ENCODE measurements at places on chromosomes 6 and 20.
A peak's percentile ranks its signal among the peaks of the same experiment; 100 is the strongest.

DNA sequence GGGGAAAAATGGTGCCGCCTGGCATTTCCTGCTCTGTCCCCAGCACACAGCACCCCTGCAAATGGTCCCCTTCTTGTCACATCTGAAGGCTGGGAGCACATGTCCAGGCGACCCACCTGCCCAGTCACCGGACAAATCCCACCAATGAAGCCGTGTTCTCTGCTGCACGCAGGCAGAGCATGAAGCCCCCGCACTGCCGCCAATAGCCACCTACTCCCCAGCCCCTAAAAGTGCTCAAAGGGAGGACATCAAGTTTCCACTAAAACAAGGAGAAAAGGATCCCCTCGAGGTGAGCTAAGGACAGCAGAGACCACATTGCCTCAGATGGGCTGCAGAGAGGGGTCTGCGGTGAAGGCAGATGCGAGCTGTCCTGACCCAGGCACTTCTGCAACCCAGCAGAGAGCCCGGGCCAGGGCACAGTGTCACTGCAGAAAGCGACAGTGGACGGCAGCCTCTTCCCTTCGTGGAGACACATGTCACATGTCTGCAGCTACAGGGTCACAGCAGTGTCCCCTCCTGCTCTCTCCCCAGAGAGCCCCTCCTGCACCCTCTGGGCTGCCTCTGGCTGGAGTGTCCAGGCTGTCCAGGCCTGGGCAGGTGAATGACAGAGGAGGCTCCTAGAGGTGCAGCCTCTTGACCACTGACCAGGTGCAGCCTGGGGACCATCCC lies 221.5 kb downstream of the PREX1 start:
- H3K27me3 ChIP-seq: no peaks in the 10 kb centered on the region
- peak; percentile 21 for DNase-seq
- H3K27ac ChIP-seq: no peak overlapping the region
- no peaks in the 10 kb centered on the region for H3K4me1 ChIP-seq
- H3K4me3 ChIP-seq: no peak overlapping the region

DNA sequence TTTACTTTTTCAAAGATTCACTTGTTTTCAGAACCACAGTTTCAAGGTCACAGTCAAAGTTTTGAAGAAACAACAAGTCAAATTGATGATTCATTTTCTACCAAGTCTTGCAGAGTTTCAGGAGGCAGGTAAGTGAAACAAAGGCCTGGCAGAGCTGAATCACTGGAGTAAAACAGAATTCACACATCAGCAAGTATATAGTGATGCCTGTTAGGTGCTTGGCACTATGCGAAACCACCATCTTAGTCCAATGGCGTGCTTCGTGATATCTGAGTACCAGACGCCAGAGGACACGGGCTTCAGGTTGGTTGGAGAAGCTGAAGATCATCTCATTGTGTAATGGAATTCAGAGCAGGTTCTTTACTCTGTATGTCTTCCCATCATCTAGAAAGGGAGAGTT lies 75.9 kb downstream of the RTN4IP1 start:
- H3K27ac ChIP-seq: no peak overlapping the region
- DNase-seq: no peak
- H3K36me3 ChIP-seq: no peaks in the 10 kb centered on the region
- H3K4me3 ChIP-seq: no peak overlapping the region
- H3K27me3 ChIP-seq: no peaks in the 10 kb centered on the region

- no peaks in the 10 kb centered on the region for H3K36me3 ChIP-seq
- H3K4me1 ChIP-seq: peaks cover 25% of the 10 kb centered on the region
- peaks cover 9% of the 10 kb centered on the region for H3K27me3 ChIP-seq
- DNase-seq: no peak
These were observed 206.2 kb upstream of the TCF21 start for GRCh38 chr6:133682506-133683307.

DNA sequence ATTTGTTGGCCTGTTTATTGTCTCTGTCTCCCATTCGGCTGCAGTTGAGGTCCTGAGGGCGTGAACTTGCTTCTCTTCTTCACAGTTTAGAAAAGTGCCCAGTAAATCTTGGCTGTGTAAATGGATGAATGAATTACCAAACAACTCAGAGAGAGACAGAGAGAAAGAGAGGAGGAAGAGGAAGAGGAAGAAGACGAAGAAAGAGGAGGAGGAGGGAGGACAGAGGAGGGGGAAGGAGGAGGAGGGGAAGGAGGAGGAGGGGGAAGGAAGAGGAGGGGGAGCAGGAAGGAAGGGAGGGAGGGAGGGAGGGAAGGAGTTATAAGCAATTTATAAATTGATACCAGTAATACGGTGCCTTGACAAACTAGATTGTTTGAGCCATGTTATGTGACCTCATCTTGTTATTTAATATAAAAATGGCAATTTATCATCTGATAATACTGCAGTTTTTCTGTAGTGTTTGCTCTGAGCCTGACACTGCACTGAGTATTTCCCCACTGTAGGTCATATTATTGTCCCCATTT lies 18.7 kb downstream of the HCK start:
- no peaks in the 10 kb centered on the region for H3K4me1 ChIP-seq
- peaks cover 20% of the 10 kb centered on the region for H3K27me3 ChIP-seq
- no peak for DNase-seq
- H3K36me3 ChIP-seq: no peaks in the 10 kb centered on the region

DNA sequence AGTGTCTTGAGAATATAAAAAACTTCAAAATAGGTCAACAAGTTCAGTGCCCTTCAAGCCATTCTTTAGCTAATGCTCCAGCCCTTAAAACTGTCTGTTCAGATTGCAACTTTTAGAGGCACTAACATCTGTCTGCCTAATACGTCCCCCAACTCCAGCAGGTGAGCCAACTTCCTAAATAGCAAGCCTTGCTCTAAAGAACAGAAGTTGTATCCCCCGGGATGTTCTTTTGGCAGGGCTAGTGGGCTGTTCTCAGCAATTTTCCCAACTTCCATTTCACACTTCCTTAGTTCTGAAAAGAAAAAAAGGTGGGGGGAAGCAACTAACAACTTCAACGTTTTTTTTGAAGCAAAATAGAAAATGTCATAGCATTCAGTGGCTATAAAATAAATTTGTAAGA lies 290.0 kb upstream of the PTCHD4 start:
- no peak for DNase-seq
- no peaks in the 10 kb centered on the region for H3K36me3 ChIP-seq
- no peak overlapping the region for H3K4me3 ChIP-seq
- H3K4me1 ChIP-seq: no peaks in the 10 kb centered on the region
- no peak overlapping the region for H3K27ac ChIP-seq

DNA sequence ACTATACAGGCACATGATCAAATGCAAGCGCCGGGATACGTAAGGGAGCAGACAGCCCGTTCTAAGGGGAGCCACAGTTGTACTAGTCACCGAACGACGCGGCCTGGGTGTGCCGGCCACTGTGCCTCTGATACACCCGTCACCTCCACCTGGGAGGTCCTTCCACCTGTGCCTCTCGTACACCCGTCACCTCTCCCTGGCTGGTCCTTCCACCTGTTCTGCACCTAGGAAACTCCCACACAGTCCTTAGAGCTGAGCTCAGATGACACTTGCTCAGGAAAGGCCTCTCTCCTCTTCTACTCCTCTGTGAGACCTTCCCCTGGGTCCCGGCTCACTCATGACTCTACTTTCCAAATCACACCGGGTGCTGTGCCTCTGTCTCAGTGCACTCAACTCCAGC lies 245.0 kb downstream of the TTLL2 start:
- peaks cover 12% of the 10 kb centered on the region for H3K4me1 ChIP-seq
- no peak overlapping the region for H3K4me3 ChIP-seq
- DNase-seq: peak; percentile 52
- H3K36me3 ChIP-seq: no peaks in the 10 kb centered on the region
- H3K27me3 ChIP-seq: no peaks in the 10 kb centered on the region

DNA sequence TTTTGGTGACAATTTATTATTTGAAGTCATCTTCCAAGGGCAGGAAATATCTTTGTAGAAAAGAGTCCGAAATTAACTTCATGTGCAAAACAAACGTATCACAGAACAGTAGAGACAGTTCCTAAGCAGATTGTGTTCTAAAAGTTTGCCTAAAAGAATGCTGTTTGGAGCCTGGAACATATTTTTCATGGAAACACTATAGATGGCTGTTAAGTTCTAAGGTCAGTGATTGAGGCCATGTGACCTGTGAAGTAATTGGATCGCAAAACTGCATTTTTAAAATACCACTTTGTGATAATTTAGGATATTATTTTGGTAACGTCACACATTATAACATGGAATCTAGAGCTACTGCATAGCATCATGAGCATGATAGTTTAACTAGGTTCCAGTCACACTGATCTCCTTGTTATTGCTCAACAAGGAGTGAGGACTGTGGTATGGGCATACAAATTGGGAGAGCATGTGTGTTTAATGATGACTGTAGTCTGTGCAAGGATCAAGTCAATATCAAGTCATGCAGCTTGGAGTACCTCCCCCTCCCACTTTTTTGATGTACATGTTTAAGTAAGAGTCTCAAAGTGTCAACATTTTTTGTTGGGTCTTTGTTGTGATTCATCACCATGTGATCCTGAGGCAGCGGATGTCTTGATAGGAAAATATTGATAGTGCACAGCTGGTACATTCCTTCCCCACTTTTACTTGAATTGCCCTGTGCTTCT lies 609.3 kb upstream of the CITED2 start:
- H3K36me3 ChIP-seq: no peaks in the 10 kb centered on the region

DNA sequence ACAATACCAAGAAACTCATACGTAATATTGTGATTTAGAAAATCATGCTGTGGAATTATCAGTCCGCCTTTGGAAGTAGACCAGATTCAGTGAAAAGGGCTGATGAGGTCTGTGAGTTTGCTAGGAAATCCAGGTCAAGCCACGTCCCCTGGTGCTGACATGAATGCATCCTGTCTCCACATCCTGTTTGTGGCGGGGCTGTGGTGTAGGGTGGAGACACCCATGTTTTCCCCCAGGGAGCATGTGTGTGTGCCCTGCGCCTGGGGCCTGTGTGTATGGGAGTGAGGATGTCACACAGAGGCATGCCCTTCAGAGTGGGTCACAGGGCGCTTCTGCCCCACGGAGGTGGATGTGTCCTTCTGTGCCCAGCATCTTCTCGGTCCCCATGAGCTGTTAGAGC lies 109.1 kb downstream of the SASH1 start:
- no peaks in the 10 kb centered on the region for H3K27me3 ChIP-seq
- no peak overlapping the region for H3K4me3 ChIP-seq
- H3K4me1 ChIP-seq: no peaks in the 10 kb centered on the region
- DNase-seq: no peak
- H3K27ac ChIP-seq: no peak overlapping the region

DNA sequence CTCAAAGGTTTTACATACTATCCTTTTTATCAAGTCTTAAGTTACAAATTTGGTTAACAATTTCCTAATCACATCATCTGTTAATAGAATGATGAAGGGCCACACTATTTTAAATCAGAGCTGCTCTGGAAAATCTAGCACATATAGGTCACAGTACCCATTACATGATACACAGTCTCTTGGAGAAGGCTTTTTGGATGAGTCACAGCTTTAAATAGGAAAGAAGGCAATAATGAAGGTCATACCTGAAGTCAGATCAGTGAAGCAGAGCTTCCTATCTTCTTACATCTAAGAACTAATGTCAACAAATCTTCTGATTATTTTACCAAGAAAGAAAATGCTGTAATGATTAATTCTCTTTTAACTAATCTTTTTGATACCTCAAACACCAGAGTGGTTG lies 248.5 kb downstream of the BTBD9 start:
- DNase-seq: no peak
- no peaks in the 10 kb centered on the region for H3K4me1 ChIP-seq
- H3K27me3 ChIP-seq: no peaks in the 10 kb centered on the region
- H3K36me3 ChIP-seq: no peaks in the 10 kb centered on the region

GRCh38 chr6:39902786-39903465 lies 31.3 kb downstream of the MOCS1 start:
- peak; percentile 14 for DNase-seq
- no peaks in the 10 kb centered on the region for H3K4me1 ChIP-seq
- peaks cover 77% of the 10 kb centered on the region for H3K36me3 ChIP-seq
- no peak overlapping the region for H3K27ac ChIP-seq
- H3K27me3 ChIP-seq: no peaks in the 10 kb centered on the region

GRCh38 chr6:156687789-156688619 lies 89.2 kb upstream of the ARID1B start:
- H3K36me3 ChIP-seq: no peaks in the 10 kb centered on the region
- H3K27ac ChIP-seq: peak overlapping the region; percentile 99
- peak overlapping the region; percentile 69 for H3K4me3 ChIP-seq
- no peaks in the 10 kb centered on the region for H3K27me3 ChIP-seq
- peak; percentile 62 for DNase-seq

GRCh38 chr6:169841907-169842606 lies 90.6 kb downstream of the ERMARD start:
- H3K36me3 ChIP-seq: no peaks in the 10 kb centered on the region
- H3K27me3 ChIP-seq: no peaks in the 10 kb centered on the region
- no peak overlapping the region for H3K27ac ChIP-seq
- no peak for DNase-seq

DNA sequence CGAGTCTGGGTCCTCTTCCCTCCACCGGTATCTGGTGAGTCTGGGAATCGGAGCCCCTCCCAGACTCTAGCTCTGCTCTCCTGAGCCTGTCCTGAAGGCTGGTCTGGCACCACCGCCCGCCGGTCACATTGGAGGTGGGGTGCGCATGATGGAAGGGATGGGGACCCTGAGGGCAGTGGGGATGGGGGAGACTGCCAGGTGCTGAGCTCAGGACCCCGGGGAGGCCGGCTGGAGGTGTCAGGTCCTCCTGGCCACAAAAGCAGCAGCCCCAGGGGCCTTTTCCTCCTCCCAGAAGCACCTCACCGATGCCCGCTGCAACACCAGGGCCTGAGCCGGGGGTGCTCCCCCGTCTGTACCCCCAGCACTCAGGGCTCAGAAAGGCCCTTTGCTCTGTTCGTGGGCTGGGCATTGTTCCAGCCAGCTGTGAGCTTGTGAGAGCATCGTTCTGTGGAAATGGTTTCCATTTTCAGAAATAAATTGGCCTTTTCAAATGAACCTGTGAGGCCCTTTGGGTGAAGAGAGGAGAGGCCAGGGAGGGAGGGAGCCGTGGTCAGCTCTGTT lies 2.5 kb upstream of the NPBWR2 start:
- no peak overlapping the region for H3K4me3 ChIP-seq
- no peaks in the 10 kb centered on the region for H3K36me3 ChIP-seq
- no peak overlapping the region for H3K27ac ChIP-seq

- no peak overlapping the region for H3K27ac ChIP-seq
- H3K4me3 ChIP-seq: no peak overlapping the region
- DNase-seq: no peak
- H3K36me3 ChIP-seq: no peaks in the 10 kb centered on the region
These were observed 85.2 kb upstream of the ELOVL5 start for GRCh38 chr6:53433951-53434285.

DNA sequence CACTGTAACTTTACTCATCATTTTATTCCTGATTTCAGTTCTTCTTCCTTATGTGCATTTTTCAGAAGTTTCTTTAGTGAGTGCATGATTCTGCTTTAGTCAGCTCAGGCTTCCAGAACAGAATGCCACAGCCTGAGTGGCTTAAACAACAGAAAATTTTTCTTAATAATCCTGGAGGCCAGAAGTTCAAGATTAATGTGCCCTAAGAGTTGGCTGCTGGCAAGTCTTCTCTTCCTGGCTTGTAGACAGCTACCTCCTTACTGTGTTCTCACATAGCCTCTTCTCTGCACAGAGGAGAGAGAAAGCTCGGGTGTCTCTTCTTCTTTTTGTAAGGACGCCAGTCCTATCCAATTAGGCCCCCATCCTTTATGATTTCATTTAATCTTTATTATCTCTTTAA lies 443.1 kb upstream of the RGS17 start:
- no peaks in the 10 kb centered on the region for H3K36me3 ChIP-seq
- no peak overlapping the region for H3K27ac ChIP-seq
- no peaks in the 10 kb centered on the region for H3K27me3 ChIP-seq
- no peaks in the 10 kb centered on the region for H3K4me1 ChIP-seq

GRCh38 chr20:10667560-10668167 lies 6.1 kb downstream of the JAG1 start:
- H3K27ac ChIP-seq: peak overlapping the region; percentile 74
- H3K36me3 ChIP-seq: peaks cover 12% of the 10 kb centered on the region
- no peak for DNase-seq
- H3K27me3 ChIP-seq: no peaks in the 10 kb centered on the region
